ENCODE measurements at places on chromosomes 5 and 9. TPM values are rescaled to one million over a fixed set of nuclear protein-coding genes. Genes with fewer than 3 reads are reported as not detected.

BNC2 gene
- 2.7 TPM for total RNA-seq

DDX4 gene
- total RNA-seq: not detected

N4BP3 gene
- 0.25 TPM for total RNA-seq

MPDZ gene
- 14.2 TPM for total RNA-seq

FSTL4 gene
- 0.47 TPM for total RNA-seq

BTNL8 gene
- not detected for total RNA-seq

SLC34A1 gene
- not detected for total RNA-seq

PCDHGB5 gene
- total RNA-seq: 0.43 TPM

RNF20 gene
- total RNA-seq: 27.5 TPM

TAS2R1 gene
- not detected for total RNA-seq

CBY3 gene
- total RNA-seq: not detected

SLC36A2 gene
- 0.14 TPM for total RNA-seq

SHOC1 gene
- 1.5 TPM for total RNA-seq

DMGDH gene
- 0.37 TPM for total RNA-seq

CPEB4 gene
- total RNA-seq: 5.6 TPM

IL13 gene
- total RNA-seq: not detected

FST gene
- 13.6 TPM for total RNA-seq

CCDC152 gene
- 0.19 TPM for total RNA-seq

SMIM32 gene
- total RNA-seq: not detected

PCDHB16 gene
- 3.7 TPM for total RNA-seq

JAKMIP2 gene
- total RNA-seq: 8.4 TPM

LYRM7 gene
- total RNA-seq: 3.7 TPM

HAPLN1 gene
- total RNA-seq: 4.5 TPM

DRD1 gene
- total RNA-seq: 0.25 TPM

LRSAM1 gene
- total RNA-seq: 5.7 TPM

FGD3 gene
- total RNA-seq: not detected

ADRB2 gene
- 1.2 TPM for total RNA-seq

GADD45G gene
- total RNA-seq: 1.3 TPM

RAPGEF1 gene
- total RNA-seq: 7.5 TPM

ENTREP1 gene
- total RNA-seq: 0.08 TPM

ZBTB6 gene
- 4.2 TPM for total RNA-seq

IFNA21 gene
- total RNA-seq: not detected

STC2 gene
- 36.6 TPM for total RNA-seq

TSLP gene
- 1.1 TPM for total RNA-seq

MARVELD2 gene
- 0.08 TPM for total RNA-seq

DND1 gene
- total RNA-seq: 0.37 TPM

PTPRD gene
- 10.0 TPM for total RNA-seq

RNF183 gene
- not detected for total RNA-seq

CCNO gene
- total RNA-seq: 2.4 TPM

SPATA31E1 gene
- not detected for total RNA-seq

C1QTNF2 gene
- 2.2 TPM for total RNA-seq

CCDC112 gene
- 2.2 TPM for total RNA-seq

PCDHGC3 gene
- total RNA-seq: 50.8 TPM

GAS1 gene
- total RNA-seq: 6.6 TPM

APBA1 gene
- 0.41 TPM for total RNA-seq

MACIR gene
- total RNA-seq: 21.1 TPM

PCSK5 gene
- 2.4 TPM for total RNA-seq

TMEM174 gene
- not detected for total RNA-seq

ZDHHC12 gene
- total RNA-seq: 57.8 TPM

UBE2D2 gene
- 64.7 TPM for total RNA-seq

FCN1 gene
- not detected for total RNA-seq

DCANP1 gene
- not detected for total RNA-seq

LECT2 gene
- not detected for total RNA-seq

C9 gene
- not detected for total RNA-seq

DOCK2 gene
- total RNA-seq: 1.4 TPM

SPARC gene
- 319 TPM for total RNA-seq

SNCAIP gene
- 0.91 TPM for total RNA-seq

GPR150 gene
- not detected for total RNA-seq

SERF1B gene
- total RNA-seq: 27.4 TPM

TICAM2 gene
- total RNA-seq: 4.5 TPM
